ENCODE measurements at places on chromosomes 2 and 18.

DNA sequence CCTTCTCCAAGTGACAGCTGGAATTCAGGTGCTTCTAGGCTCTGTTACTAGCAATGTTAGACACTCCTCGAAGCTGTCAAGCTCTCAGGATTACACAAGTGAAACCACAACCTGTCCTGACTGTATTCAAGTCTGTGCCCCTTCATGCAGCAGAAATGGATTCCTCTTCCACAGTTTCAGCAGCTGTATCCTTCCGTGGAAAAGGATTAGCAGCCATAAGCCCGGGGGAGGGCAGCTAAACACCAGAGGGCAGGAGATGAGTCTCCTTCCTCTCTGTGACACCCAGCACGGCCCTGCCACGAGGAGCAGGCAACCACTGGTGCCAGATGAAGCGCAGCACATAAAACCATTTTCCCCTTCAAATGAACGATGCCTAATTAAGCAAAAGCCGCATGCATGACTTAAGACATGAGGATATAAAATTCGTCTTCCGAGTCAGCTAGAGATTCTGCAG lies 1.2 kb downstream of the ST3GAL5 start:
- DNase-seq: peak; percentile 41

DNA sequence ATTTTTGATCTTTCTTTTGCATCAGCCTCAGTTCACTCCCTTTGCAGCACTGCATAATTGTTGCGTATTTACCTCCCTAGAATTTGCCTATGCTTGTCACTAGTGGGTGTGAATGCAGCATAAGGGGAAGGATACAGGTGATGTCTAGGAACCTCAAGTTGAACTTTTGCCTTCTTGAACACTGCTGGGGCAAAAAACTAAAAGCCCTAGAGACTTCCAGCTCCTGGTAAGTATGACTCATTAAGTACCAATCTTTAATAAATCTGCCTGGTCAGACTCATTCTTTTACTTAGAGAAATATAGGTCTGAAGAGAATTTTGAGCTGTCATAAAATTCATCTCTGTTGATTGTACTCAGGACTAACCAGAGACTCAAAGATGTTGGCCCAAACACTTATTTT lies 547.3 kb upstream of the FANCL start:
- no peak for DNase-seq

- no peak for DNase-seq
Observed at GRCh38 chr2:241272303-241273209, 42.9 kb downstream of the HDLBP start.

DNA sequence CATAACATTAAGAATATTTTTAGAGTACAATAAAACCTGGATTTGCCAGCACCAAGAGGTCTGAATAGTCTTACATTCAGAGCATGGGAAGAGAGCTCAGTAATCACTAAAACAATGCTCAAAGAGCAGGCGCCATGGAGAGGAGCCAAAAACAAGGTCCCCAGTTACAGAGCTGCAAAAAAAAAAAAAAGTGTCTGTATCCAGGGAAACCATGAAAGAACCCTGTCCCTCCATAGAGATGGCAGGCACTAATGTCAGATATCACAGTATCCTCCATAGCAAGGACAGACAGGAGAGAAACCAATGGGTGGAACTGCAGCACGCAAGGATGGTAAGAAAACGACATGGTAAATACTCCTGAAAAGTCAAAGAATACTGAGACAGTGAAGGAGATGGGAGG lies 19.5 kb downstream of the FBXO15 start:
- no peak for DNase-seq

DNA sequence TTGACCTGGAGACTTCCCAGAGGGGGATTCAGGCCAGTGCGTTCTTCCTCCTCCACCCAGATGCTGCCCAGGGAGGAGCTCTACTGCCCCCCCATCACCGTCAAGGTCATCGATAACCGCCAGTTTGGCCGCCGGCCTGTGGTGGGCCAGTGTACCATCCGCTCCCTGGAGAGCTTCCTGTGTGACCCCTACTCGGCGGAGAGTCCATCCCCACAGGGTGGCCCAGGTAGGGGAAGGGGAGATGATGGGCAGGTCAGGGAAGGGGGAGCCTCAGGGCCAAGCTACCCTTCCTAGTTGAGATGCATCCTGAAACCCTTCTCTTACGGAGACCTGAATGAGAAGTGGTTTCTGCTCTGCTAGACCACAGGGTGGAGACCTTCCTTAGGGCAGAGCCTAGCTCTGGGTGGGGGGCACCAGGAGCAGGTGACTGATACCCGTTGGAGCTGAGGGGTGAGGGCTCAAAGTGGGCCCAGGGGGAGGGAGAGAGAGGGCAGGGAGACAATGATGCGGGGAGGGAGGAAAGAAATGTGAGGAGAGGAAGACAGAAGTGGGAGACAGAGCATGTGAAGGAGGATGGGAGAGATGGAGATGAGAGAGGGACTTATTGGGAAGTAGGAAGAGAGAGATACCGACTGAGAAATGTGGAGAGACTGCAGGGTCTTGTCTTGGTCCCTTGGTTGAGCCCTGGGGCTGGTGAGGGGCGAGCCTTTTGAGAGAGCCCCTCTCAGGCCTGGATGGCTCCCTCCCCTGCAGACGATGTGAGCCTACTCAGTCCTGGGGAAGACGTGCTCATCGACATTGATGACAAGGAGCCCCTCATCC lies 159.4 kb downstream of the DYSF start:
- DNase-seq: no peak

GRCh38 chr18:63111671-63112402 lies 207.7 kb downstream of the BCL2 start:
- DNase-seq: no peak

DNA sequence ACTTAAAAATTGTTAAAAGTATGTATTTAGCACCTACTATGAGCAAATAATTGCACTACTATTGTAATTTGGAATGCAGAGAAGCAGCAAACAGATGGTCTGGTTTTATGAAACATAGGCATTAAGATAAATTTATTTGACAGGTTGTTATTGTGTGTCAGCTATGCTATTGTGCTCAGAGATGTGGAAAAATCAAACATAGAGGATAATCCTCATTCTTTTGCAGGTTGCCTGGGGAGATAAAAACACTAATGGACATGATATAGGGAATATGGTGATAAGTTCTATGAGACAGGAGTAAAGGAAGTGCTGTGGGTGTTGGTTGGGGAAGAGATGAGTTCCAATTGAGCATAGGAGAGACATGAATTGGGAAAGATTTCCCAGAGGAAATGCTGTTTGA lies 71.3 kb downstream of the PPP1R1C start:
- no peak for DNase-seq

DNA sequence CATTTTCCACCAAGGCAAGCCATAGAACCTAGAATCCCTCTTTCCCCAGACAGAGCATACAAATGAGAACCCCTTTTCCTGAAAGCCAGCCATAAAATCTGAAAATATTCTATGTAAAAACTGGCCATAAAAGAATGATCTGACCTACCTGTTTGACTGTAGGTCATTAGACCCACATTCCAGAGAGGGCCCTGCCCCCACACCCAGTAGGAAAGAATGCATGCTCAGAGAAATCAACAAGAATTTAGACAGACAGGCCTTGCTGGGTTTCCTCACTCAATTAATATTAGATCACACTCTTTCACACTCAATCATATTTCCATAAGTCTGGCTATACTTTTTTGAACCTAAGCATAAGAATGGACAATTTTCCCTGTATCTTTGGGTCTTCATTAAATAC lies 929.5 kb downstream of the ERBB4 start:
- no peak for DNase-seq

GRCh38 chr2:145739681-145740080 lies 1219.8 kb upstream of the ZEB2 start:
- DNase-seq: no peak

GRCh38 chr18:59690186-59690982 lies 6.8 kb downstream of the CCBE1 start:
- no peak for DNase-seq

DNA sequence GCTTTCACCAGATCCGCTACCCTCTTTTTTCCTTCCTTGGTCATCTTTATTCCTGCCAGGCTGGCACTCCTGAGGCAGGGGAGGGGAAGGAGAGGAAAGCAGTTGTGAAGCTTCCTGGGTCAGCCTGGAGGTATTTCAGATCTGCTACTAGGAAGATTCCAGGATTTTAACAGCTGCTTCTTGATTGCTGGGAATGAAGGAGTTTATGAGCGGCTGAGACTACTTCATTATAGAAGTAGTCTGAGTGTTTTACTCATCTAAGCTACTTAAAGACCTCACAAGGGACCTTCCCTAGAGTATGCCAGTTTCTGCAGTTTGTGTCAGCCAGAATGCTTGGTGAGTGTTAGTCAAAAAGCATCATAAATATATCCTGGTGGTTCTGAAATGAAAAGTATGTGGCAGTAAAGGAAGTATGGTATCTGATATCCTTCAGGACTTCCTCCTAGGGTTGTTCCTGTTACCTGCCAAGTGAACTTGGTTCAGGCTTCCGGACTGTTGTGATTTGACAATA lies 1.9 kb downstream of the TANC1 start:
- no peak for DNase-seq

DNA sequence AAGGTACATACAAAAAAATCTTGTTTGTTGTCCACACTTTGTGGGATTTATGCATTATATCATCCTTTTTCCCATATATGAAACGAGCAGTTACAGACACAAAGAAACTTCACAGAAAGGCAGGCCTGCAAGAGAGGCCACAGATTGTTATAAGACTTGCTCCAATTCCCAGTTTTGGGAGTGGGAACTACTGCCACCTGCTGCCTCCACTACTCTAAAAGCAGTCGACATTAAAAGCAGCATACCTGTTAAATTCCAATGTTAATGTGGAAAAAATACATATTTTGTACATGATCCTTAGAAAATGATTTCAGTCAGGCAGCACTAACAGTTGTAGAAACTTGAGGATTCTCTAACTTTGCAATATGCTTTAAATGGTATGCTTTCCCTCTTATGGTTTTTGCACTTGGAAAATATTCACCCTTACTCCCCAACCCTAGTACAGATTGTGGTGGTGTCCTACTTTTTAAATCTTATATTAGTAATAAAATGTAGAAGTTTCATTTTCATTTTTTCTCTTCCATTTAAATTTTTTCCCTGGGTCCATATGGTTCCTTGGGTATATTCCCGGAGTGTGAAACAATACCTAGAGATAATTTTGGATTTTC lies 37.9 kb downstream of the SLC38A11 start:
- DNase-seq: no peak

DNA sequence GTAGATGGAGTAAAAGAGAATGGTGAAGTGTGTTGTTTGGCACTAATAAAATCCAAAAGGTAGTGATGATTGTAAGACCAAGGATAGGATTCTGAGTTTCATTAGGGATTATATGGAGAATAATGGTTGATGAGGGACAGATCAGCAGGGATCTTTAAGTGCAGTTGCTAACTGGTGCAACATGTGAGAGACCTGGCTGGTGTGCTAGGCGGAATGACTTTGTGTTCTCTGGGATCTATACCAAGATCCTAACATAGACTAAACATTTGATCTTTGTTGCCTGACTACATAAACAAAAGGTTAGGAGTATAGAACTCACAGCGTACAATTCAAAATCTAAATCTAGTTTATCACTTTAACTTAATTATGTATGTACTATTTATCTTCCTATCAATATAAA lies 135.4 kb downstream of the PTRHD1 start:
- no peak for DNase-seq

GRCh38 chr2:142974288-142975024 lies 97.0 kb downstream of the KYNU start:
- DNase-seq: no peak

- DNase-seq: no peak
Observed at GRCh38 chr18:70221156-70221914, 15.8 kb upstream of the RTTN start.

DNA sequence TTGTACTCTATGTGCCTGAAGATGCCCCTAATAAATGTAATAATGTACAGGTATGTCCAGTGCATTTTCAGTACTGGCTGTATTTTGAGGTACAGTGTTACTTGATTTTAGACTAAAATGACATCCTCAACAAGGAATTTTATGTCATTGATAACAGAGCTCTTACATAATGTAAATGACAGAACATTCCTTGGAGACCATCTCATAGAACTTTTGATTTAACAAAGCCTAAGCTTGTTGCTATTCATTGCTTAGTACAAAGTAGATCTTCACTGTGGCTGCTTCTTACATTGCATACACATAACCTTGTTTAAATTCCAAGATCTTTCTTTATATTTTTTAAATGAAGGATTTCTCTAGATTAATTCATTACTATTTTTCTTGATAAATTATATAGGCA lies 24.1 kb downstream of the DYNC1I2 start:
- DNase-seq: no peak

GRCh38 chr2:190961918-190962487 lies 52.0 kb downstream of the STAT1 start:
- no peak for DNase-seq

DNA sequence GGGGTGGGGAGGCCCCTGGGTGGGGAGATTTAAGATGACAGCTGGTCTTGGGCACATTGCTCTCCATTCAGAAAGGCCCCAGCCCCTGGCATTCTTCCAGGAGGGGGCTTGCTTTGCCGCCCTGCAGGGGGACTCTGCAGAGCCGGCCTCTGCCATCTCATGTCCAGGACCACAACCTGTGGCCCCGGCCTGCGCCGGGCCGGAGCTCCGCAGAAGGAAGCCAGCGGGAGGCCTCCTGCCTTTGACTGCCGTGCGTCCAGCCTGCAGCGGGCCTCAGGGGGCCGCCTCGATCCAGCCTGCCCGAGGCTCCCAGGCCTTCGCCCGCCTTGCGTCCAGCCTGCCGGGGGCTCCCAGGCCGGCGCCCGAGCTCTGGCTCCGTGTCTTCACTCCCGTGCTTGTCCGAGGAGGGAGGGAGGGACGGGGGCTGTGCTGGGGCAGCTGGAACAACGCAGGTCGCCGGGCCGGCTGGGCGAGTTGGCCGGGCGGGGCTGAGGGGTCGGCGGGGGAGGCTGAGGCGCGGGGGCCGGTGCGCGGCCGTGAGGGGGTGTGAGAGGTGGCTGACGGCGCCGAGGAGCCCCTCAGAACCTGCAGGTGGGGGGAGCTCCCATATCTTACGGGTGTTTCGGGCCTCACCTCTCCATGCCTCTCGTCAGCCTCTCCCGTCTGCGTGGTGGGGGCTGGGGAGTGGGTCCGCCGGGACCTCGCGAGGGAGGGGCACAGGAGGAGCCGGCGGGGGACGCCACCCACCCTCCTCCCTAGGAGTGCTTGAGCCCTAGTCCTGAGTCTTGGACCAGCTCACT lies 20.4 kb downstream of the GPC1 start:
- no peak for DNase-seq

DNA sequence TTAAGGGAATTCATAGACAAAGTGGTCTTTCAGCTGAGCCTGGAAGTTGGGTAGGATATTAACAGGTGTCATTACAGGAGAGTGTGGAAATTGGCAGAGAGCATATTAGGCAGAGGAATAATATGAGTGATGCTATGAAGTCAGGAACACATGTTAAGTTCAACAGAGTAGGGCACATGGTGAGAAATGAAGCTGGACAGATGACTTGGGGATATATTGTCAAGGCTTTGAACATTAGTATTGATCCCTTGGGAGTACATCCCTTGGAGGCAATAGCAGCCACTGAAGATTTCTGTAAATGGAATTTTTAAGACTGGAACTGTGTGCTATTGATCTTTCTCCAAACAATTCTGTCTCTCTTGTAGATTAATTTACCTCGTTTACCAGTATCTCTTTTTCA lies 170.7 kb downstream of the SCG2 start:
- no peak for DNase-seq

- DNase-seq: no peak
Observed at GRCh38 chr2:46068636-46069035, 228.6 kb upstream of the EPAS1 start.

All from SHP77 (cell line).